ENCODE measurements at places on chromosomes 3 and 15.

DNA sequence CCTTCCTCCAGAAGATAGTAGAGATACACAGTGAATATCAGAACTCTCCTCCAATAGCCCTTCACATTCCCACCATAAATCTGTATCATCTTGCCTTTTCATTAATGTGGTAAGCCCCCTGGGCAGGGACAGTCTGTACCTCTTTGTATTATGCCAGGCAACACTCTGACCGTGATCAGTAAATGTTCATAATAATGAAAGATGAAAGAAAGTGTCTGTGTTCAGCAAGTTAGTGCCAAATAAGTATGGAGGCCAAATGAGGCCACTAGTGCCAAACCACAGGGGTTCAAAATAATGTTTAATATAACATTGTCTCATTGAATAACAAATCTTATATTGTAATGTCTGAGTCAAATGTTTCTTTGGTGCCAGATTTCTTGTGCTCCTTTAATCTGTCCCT is 104.3 kb downstream of the CMSS1 start:
- DNase-seq, result no peak

GRCh38 chr3:45199837-45200648 is 26.0 kb downstream of the TMEM158 start:
- DNase-seq, result no peak

- DNase-seq, result no peak
Measured at GRCh38 chr15:89778861-89779260, 2.7 kb downstream of the MESP2 start.

- DNase-seq, result no peak
Measured at GRCh38 chr15:66638377-66638776, 63.7 kb upstream of the SMAD6 start.

GRCh38 chr3:136281966-136282520 is 31.9 kb downstream of the PCCB start:
- no peak for DNase-seq

- no peak for DNase-seq
Measured at GRCh38 chr15:66723826-66724731, 22.0 kb downstream of the SMAD6 start.

DNA sequence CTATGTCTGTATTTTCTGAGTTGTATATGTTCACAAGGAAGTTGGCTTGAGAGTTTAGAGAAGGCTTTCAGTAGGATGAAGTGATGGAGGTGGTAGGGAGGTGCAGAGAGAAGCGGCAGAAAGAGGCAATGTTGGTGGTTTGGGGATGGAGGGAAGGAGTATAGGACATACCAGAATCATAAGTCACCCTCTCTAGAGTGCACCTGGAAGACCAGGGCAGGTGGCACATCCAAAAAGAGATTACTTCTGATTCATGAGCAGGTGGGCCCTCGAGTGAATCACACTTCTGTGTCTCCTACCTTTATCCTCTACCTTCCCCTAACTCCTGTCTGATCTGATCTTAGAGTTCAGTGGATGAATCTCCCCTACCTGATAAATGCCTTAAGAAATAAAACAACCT is 41.8 kb upstream of the MRPL3 start:
- no peak for DNase-seq

- no peak for DNase-seq
Measured at GRCh38 chr3:66381626-66382025, 119.2 kb downstream of the LRIG1 start.

DNA sequence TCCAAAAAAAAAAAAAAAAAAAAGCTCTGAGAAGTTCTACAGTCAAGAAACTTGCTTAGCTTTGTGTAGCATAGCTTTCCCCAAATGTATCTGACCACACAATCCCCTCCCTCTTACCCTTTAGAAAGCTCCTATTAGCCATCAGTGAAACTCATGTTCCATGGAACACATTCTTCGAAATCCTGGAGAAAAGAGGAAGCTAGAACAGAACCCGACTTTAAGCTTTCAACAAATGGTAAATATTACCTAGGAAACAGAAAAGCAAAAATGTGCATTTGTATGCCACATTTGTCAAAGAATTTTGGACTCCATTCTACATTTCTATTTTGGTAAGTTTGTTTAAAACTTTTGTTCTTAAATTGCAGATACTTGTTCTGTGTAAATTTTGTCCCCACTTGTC is 17.4 kb upstream of the CRTC3 start:
- DNase-seq, result no peak

- no peak for DNase-seq
Measured at GRCh38 chr15:39130556-39131379, 450.1 kb upstream of the THBS1 start.

DNA sequence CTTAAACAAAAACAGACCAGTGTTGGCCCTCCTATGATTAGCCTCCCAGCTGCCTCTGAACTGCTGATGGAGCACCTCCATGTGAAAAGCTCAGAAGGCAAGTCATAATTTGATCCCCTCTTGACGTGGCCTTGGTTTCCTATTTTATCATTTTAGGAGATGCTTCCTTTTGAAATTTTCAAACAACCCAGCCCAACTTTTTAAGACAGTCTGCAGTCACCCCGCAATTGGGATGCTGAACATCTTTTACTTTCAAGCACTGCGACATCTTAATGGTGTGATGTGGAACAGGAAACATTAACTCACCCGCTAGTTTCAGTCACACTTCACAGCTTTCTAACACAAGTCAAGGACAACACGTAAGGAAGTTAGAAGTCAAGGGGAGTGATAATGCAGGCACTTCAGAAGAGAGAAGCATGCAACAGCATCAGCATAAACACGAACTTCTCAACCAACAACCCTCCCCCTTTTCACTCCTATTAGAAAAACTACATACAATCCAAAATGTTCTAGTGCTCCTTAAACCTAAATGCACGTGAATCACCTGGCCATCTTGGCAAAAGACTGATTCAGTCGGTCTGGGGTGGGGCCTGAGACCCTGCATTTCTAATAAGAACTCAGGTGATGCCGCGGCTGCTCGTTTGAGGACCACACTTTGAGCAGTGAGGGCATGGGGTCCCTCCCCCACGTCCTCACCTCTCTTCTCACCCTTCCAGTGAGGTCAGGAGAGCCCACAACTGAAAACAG is 161.5 kb downstream of the FOXP1 start:
- DNase-seq, result no peak

- DNase-seq, result no peak
Measured at GRCh38 chr15:28289694-28290463, 32.1 kb downstream of the HERC2 start.

- no peak for DNase-seq
Measured at GRCh38 chr3:22377421-22377820, 626.4 kb upstream of the ZNF385D start.

DNA sequence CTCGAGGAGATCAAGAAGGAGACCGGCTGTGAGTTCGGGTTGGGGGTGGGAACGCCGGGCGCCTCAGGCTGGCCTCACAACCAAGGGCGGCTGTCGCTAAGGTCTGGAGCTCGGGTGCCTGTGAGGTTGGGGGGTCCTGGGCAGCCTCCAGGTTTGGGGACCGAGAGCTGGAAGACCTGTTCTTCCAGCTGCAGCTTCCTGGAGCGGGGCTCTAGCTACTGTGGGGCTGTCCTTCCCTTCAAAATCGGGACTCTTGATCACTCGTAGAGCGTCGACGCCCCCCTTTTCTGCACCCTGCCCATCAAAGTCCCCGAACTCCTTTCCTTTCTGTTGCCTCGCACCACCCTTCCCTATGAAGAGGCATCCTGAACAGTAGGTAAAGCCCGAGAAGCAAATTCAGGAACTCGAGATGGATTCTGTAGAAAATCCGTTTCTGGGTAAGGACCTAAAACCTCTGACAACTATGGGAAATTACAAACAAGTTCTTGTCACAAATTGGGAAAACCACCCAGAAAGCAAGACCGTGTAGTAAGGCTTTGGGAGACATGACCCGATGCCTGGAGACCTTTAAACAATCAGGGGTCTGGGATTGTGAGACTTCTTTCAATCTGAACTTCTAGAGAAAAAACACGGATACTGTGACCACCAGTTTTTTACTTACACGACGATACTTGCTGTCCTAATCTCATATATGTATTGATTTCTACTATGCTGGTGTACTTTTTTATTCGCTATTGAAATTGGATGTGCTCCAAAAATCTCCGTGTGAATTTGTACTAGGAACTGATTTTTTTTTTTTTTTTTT is 556 bp downstream of the CHP1 start:
- no peak for DNase-seq

DNA sequence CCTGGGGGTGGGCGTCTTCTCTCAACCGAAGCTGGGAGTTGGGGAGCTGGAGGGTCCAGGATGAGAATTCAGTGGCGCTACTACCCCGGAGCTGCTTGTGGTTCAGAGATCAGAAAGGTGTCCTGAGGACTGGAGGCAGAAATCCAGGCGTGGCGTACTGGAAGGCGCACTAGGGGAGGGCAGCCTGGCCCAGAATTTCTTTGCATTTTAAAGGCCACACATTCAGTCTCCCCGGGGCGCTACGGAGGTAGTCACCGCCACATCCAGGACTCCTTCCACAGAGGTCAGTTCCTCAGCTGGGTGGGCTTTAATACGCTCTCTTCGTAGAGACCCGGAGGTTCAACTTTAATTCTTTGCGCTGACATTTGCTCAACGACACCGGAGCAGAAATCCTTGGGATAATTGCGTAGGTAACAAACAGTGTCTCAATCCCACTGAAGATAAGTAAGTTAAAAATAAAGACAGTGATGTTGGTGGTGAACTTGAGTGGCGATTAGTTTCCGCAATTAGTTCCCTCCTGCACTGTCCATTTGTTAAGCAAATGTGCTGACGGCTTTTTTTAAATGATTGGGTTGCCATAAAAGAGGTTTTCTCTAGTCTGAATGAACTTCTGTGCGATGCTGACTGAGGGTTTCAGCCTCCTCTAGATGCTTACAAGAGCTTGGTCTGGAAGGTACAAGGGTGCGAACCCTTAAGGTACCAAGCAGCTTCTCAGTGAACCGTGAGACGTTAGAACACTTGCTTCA is 535 bp downstream of the MCTP2 start:
- DNase-seq, result no peak

DNA sequence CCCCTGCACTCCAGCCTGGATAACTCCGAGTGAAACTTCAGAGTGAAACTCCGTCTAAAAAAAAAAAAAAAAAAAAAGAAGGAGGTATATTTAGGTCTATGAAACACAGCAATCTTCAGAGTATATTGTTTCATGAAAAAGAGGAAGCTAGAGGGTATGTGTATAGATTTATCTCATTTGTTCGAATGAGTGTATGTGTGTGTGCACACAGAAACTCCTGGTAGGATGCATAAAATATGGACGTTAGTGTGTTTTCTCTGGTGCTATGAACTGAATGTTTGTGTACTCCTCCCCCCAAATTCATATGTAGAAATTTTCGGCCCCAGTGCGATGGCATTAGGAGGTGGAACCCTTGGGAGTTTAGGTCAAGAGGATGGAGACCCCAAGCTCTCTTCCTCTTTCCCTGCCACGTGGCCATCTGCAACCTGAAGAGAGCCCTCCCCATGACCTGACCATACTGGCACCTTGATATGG is 98.6 kb upstream of the KLF13 start:
- no peak for DNase-seq

DNA sequence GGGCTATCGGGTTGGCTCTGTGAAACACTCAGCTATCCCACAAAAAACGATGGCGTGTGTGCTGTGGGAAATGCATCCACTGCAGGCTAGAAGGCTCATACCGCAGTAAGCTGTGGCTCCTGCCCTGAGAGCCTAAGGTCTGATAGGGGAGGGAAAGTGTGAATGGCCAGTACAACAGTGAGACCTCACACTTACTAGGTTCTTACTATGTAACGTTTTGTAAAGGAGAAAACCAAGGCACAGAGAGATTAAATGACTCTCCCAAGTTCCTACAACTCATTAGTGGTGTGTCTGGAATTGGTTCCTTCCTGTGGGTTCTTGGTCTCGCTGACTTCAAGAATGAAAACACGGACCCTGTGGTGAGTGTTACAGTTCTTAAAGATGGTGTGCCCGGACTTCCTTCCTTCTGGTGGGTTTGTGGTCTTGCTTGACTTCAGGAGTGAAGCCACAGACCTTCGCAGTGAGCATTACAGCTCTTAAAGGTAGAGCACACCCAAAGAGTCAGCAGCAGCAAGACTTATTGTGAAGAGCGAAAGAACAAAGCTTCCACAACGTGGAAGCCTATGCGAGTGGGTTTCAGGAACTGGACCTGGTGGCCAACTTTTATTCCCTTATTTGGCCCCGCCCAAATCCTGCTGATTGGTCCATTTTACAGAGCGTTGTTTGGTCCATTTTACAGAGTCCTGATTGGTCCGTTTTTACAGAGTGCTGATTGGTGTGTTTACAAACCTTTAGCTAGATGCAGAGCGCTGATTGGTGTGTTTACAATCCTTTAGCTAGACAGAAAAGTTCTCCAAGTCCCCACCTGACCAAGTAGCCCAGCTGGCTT is 161.7 kb downstream of the POLR2M start:
- DNase-seq, result no peak

GRCh38 chr3:30620402-30621360 is 14.3 kb downstream of the TGFBR2 start:
- DNase-seq, result no peak

DNA sequence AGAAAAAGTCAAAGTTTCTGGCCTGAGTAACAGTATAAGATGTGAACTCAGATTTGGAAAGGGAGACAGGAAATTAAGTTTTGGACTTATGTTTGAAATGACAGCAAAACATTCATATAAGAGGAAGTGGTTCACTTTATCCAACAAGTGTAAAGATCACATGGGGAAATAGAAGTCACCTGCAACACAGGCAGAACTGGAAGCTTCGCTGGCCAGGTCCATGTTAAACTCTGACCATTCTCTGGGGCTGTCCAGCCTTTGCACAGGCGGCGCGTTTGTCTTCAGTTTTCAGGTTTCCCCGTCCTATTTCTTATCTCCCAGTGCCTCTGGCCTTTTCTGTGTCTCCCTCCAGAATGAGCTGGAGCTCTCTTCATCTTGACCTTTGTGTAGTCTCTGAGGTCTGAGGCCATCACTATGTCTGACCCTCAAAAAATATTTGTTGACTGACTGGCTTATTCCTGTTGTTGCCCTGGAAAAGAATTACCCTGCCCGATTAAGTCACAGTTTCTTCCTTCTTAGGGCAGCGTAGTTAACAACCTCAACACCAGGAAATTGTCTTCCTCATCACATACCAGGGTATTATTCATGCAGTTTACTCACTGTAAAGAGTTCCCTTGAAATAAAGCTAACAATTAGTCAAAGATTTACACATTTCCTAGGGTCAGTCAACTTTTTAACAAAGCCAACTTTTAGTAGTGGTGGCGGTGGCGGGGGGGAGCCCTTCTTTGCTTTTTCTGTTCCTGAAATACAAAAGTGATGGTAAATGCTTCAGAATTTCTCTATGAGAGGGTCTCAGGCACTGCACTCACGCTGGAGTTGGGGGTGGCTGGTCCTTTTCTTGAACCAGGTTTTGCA is 959 bp upstream of the RASA2 start:
- DNase-seq, result no peak
